Activated CD4-positive, alpha-beta memory T cell treated with anti-CD3 and anti-CD28 coated beads, Interleukin-2, amount 10 ng/mL, durations not matched to agents 7 days and 5 days (primary cell): ENCODE measurements at places on chromosomes 3 and 15. TPM values are rescaled to one million over a fixed set of nuclear protein-coding genes. Genes with fewer than 3 reads are reported as not detected.

The THAP10 gene
- total RNA-seq: 0.15 TPM

The KNG1 gene
- not detected for total RNA-seq

The MUSTN1 gene
- total RNA-seq: 3.3 TPM

The CELF6 gene
- total RNA-seq: 0.18 TPM

The PAK6 gene
- 0.20 TPM for total RNA-seq

DNA sequence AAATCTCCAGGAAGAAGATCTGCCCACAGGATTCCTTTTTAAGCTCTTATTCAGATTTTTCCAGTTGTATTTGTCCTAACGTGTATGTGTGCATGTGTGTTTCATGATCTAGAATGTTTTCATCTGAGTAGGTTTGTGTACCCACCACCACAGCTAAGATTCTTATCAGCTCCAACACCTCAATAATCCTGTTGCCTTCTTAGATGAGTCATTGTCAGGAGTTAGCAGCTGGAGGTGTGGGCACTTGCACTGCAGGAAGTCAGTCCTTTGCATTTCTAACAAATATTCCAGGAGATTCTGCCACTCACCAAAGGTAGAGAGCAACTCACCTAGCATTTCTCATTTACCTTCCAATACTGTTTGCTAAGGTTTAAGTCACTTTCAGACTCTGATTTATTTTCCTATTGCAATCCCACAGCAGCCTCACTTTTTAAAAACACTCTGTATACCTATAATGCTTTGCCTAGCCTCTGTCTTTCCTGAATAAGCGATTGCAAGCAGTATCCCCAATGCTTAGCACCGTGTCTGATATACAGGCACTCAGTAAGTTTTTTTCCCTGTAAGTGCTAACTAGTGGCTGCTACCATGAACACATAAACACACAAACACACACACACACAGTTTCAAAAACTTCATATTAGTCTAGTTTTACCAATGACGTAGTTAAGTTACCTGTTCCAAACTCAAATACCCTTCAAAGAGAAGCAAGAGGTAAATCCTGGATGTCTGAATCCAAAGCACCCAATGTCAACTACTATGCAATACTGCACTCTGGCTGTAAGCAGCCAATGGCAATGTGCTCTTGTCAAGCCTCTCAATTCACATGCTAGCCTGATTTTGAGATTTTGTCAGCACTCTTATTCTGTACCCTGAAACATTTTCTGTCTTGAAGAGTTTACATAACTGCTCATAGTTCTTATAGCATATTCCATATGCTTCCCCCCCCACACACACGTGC is 713.5 kb upstream of the LMCD1 start:
- no peaks in the 10 kb centered on the region for H3K36me3 ChIP-seq
- no peak overlapping the region for H3K27ac ChIP-seq
- H3K4me3 ChIP-seq: no peak overlapping the region
- no peaks in the 10 kb centered on the region for H3K27me3 ChIP-seq
- DNase-seq: no peak

DNA sequence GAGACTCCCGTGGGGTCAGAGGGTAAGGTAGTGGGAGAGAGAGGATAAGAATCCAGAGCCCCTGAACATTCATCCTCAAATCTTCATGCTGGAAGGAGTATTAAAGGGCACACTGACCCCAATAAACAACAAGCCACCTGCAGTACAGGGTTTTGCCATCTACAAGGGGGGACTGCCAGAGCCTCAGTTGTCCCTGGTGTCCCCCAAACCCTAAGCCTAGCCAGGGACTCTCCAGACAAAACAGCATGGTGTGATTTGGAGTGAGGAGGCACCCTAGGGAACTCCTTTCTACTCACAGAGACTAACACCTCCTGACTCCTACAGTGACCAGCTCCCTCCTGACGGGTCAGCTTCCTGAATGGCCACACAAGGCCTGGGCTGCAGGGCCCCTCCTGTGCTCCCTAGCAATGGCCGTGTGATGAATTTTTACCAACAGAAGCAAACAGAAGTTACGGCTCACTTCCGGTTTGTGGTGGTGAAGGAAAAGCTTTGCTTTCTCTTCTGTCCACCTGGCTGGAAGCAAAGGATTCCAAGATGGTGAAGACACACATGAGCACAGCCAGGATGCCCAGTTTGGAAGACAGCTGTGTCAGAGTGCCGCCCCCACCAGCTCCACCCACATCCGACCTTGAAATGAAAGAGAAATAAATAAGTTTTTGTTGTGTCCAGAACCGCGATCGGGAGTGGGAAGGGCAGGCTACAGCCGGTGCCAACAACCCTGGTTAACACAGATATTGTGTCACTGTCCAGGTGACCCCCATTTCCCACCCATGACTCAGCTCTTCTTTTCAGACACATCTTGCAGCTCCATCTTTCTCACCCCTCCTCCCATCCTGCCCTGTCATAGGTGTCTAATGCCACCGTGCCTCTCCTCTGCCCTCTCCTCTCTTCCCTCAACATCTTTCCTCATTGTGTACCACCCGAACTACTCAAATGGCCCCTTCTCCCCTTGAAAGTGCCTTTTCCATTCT is 69.6 kb upstream of the ATP13A3 start:
- H3K27me3 ChIP-seq: peaks cover 2% of the 10 kb centered on the region
- H3K27ac ChIP-seq: peak overlapping the region; percentile 44
- H3K4me1 ChIP-seq: peaks cover 9% of the 10 kb centered on the region

GRCh38 chr3:49397470-49397869 is 14.3 kb downstream of the RHOA start:
- peaks cover 51% of the 10 kb centered on the region for H3K36me3 ChIP-seq
- H3K27ac ChIP-seq: no peak overlapping the region
- DNase-seq: no peak
- H3K4me3 ChIP-seq: no peak overlapping the region

DNA sequence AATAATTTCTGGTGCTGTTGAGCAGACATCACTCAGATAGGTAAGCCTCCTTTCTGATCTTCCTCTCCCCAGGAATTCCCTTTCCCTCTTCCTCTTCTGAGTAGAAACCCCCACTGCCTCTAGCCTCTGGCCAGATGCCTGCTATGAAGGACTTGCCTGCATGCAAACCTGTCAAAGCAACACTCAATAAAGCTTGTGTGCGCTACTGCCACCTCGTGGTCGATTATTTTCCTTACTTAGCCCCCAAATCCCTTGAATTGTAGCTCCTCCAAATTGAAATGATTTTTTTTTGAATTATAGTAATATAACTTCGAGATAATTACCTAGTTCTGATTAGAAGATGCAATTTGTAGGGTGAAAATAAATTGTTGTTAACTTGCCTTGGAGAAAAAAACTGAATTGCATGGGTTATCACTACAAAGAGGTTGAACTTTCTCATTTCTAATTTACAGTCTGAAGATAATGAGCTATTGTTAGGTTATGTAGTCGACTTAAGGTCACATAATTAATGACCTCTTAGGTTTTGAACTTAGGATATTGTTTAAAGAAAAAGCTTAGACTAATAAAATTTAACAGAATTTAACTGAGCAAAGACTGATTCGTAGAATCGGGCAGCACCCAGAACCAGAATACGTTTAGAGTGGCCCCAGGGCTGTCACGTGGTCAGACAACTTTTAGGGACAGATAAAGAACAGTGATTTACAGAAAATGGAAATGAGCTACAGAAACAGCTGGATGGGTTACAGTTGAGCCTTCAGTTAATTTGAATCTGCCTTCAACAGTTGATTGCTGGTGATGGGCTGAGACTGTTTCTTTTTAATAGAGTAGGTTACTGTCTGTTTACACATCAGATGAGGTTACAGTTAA is 269.3 kb downstream of the ARPP21 start:
- H3K4me1 ChIP-seq: no peaks in the 10 kb centered on the region
- DNase-seq: peak; percentile 33
- H3K27ac ChIP-seq: no peak overlapping the region

GRCh38 chr3:52450489-52451236 is 3.2 kb downstream of the TNNC1 start:
- no peak for DNase-seq
- H3K27ac ChIP-seq: no peak overlapping the region
- H3K27me3 ChIP-seq: no peaks in the 10 kb centered on the region

DNA sequence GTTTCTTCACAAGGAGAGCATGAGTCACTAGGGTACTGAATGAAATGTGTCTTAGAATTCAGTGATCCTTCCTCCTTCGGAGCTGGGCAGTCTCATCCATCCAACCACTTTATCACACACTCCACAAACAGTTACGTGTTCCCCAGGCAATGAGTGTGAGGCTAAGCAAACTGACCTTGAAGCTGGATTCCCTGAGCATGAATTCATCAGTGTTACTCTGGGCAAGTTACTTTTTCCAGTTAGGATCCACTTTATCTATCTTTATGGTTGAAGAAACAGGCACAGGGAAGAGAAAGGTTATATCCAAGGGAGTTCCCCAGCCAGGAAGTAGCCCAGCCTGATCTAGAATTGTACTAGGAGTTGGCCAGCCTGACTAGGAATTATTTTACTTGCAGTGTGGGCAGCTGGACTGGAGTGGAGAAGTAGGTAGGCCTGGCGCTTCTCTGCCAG is 17.1 kb upstream of the GCNT3 start:
- no peak overlapping the region for H3K27ac ChIP-seq
- H3K4me3 ChIP-seq: no peak overlapping the region
- no peak for DNase-seq
- H3K4me1 ChIP-seq: peaks cover 20% of the 10 kb centered on the region
- H3K27me3 ChIP-seq: peaks cover 12% of the 10 kb centered on the region

- peaks cover 24% of the 10 kb centered on the region for H3K4me1 ChIP-seq
- peaks cover 7% of the 10 kb centered on the region for H3K36me3 ChIP-seq
- peaks cover 25% of the 10 kb centered on the region for H3K27me3 ChIP-seq
- H3K4me3 ChIP-seq: no peak overlapping the region
- no peak overlapping the region for H3K27ac ChIP-seq
Observed at GRCh38 chr3:105364128-105364527, 2.6 kb upstream of the ALCAM start.

GRCh38 chr3:16528581-16528993 is 15.1 kb upstream of the RFTN1 start:
- peaks cover 5% of the 10 kb centered on the region for H3K4me1 ChIP-seq
- peaks cover 3% of the 10 kb centered on the region for H3K36me3 ChIP-seq
- H3K4me3 ChIP-seq: no peak overlapping the region
- peaks cover 10% of the 10 kb centered on the region for H3K27me3 ChIP-seq
- H3K27ac ChIP-seq: no peak overlapping the region

- H3K27ac ChIP-seq: no peak overlapping the region
- H3K27me3 ChIP-seq: peaks cover 3% of the 10 kb centered on the region
- no peak for DNase-seq
- no peaks in the 10 kb centered on the region for H3K4me1 ChIP-seq
- no peaks in the 10 kb centered on the region for H3K36me3 ChIP-seq
Observed at GRCh38 chr3:127448161-127448561, 142.4 kb downstream of the TPRA1 start.

DNA sequence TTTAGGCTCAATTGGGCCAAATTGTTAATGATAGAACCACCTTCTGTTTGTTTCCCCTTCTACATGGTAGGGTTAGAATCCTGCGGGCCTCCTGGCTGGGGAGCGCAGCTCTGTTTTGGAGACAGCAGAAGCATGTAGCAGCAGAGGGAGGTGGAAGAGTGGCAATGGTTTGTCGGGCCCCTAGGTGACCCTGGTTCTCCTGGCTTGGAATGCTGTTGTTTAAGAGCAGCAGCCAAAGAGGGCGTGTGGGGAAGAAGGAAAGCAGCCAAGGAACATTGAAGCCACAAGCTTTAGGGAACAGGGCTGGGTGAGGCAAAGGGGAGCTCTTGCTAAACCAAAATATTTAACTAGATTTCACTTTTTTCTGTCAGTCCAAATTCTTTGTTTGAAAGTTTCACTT is 213.7 kb upstream of the NR2E3 start:
- H3K4me1 ChIP-seq: no peaks in the 10 kb centered on the region
- no peak overlapping the region for H3K4me3 ChIP-seq
- no peak overlapping the region for H3K27ac ChIP-seq
- no peak for DNase-seq
- H3K27me3 ChIP-seq: peaks cover 8% of the 10 kb centered on the region

GRCh38 chr15:40875991-40876730 is 2.1 kb upstream of the RHOV start:
- no peak overlapping the region for H3K4me3 ChIP-seq
- H3K36me3 ChIP-seq: no peaks in the 10 kb centered on the region
- no peak for DNase-seq
- H3K27ac ChIP-seq: no peak overlapping the region
- H3K27me3 ChIP-seq: peaks cover 27% of the 10 kb centered on the region
- H3K4me1 ChIP-seq: peaks cover 26% of the 10 kb centered on the region

- no peak overlapping the region for H3K27ac ChIP-seq
- no peak for DNase-seq
- peaks cover 11% of the 10 kb centered on the region for H3K36me3 ChIP-seq
- no peak overlapping the region for H3K4me3 ChIP-seq
- H3K27me3 ChIP-seq: no peaks in the 10 kb centered on the region
Observed at GRCh38 chr3:71672340-71672739, 52.9 kb downstream of the EIF4E3 start.

DNA sequence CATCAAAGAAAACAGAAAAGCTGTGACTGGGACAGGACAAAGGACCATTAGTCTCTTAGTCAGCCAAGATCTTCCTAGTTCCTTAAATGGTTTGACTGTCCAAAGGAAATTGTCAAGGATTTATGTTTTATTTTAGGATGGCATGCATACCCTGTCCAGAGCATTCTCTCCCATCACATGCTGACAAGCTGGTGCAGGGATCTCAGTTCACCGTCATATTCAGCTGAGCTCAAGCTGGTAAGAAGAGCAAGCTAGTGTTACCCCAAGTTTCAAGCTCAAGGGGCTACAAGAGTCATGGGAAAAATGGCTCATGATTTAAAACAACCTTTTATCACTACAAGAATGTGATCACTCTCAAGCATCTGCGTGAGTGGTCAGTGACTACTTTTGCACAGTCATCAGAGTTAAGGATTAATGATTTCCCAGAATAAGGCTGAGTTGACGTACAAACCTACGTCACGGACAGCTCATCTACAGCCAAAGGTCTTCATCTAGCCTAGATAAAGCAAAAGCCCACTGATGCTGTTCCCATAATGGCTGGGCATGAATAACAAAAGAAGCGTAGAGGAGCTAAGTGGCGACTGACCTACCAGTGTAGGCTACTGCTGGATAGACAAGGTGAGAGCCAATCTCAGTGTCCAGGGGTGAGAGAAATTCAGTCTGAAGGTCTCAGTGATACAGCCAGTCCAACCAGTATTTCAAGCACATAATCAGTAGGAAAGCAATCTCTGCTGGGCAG is 157.5 kb downstream of the GABRB3 start:
- DNase-seq: no peak
- no peaks in the 10 kb centered on the region for H3K36me3 ChIP-seq
- no peaks in the 10 kb centered on the region for H3K4me1 ChIP-seq
- H3K27me3 ChIP-seq: no peaks in the 10 kb centered on the region

- peaks cover 4% of the 10 kb centered on the region for H3K4me1 ChIP-seq
- H3K27ac ChIP-seq: no peak overlapping the region
- peaks cover under 1% of the 10 kb centered on the region for H3K27me3 ChIP-seq
- no peaks in the 10 kb centered on the region for H3K36me3 ChIP-seq
- no peak overlapping the region for H3K4me3 ChIP-seq
Observed at GRCh38 chr15:48634096-48634495, 11.4 kb downstream of the FBN1 start.

DNA sequence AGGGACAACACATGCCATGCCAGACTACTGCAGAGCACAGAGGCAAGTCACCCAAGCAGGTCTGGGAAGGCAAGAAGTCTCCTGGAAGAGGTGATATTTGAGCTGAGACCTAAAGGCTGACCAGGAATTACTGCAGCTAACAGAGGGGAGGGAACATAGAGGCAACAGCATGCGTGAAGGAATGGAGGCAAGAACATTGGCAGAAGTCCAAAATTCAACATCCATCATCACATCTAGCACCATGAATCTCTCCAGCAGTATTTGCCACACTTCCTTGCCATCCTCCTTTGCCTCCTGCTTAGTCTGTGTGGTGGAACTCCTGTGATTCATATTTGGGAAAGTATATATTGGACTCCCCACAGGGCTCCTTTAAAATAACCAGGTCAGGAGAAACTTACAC is 870 bp upstream of the TSEN2 start:
- H3K4me1 ChIP-seq: peaks cover 43% of the 10 kb centered on the region
- H3K36me3 ChIP-seq: peaks cover 3% of the 10 kb centered on the region
- peak overlapping the region; percentile 91 for H3K27ac ChIP-seq
- DNase-seq: no peak

- H3K4me3 ChIP-seq: no peak overlapping the region
- DNase-seq: no peak
- peaks cover 43% of the 10 kb centered on the region for H3K27me3 ChIP-seq
Observed at GRCh38 chr3:187610981-187611511, 59.1 kb downstream of the SST start.
